IPS DF 19.7 (cell line): ENCODE measurements at places on chromosomes 5 and 9.

DNA sequence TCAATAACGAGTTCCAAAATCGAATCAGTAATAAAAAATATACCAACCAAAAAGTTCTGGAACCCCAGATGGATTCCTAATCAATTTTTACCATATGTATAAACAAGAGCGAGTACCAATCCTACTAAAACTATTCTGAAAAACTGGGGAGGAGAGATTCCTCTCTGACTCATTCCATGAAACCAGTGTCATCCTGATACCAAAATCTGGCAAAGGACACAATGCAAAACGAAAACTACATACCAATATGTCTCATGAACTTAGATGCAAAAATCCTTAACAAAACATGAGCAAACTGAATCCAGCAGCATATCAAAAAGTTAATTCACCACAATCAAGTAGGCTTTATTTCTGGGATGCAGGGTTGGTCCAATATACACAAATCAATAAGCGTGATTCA, 30.5 kb upstream of the MACIR start:
- DNase-seq: no peak

- no peak for DNase-seq
Measured at GRCh38 chr9:115369322-115369957, 251.5 kb upstream of the TNC start.

DNA sequence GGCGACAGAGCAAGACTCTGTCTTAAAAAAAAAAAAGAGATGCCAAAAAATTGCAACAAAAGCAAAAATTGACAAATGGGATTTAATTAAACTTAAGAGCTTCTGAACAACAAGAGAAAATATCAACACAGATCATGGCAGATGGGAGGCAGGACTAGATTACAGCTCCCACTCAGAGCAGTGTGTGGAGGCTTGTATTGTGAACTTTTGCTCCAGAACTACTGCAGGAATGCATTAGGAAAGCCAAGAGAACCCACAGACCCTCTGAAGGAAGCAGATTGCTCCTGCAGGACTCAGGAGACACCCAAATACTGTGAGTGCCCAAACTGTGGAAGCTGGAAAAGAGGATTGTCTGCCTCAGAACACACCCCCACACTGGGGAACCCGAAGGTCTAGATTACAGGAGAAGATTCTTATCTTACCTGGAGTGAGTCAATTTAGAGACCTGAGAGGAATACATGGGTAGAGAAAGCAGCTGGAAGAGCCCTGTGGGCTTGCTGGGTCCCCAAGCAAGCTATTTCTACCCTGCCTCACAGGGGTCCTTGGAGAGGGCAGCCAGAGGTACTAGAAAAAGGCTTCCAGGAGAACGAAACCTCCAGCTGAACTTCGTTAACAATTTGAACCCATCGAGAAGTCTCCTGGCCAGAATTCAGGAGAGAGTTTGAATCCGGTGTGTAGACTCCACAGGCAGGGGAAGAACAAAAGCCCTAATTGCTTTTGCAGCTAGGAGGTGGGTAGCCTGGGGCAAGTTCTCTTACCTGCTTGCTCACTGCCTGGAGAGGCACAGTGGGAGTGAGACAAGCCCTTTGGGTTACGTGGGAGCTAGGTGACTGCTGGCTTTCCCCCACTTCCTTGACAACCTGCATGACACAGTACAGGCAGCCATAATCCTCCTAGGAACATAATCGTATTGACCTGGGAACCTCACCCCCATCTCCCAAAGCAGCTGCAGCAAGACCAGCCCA, 593.4 kb upstream of the RGMB start:
- DNase-seq: no peak

DNA sequence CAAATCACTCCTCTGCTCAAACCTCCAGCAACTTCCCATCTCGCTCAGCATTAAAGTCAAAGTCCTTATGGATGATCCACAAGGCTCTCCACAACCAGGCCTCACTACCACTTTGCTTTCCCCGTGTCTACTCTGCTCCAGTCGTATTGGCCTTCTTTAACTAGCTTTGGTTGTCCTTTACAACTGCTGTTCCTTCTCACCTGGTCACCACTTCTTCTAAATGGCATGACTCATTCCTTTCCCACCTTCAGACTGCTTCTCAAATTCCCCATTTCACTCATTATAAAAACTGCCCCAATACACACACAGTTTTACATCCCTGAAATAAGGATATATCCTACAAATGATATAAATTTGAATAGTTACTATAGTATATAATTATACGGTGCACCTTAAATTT, 30.4 kb downstream of the CERT1 start:
- DNase-seq: no peak

DNA sequence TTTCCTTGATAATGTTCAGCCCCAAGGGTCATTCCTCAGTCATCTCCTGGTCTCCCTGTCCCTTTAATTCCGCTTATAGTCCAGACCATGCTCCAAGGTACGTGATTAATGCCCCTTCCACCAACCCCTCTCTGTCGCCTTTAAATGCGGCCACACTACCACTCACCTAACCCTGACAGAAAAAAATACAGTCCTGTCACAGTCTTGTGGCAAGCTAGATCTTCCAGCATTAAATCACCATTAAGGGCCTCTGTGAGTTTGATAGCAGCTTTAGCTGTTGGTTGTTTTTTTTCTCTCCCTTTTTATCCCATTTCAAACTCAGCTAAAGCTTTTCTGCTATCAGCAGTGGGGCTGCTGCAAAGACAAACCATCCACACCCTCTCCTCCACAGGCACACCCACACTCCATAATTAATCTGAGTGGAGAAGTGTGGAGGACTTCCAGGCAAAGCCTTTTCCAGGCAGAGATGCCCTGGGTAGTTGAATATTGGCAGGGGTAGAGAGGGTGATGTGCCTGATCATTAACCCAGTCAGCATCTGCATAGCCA, 522.7 kb upstream of the CLINT1 start:
- DNase-seq: no peak

DNA sequence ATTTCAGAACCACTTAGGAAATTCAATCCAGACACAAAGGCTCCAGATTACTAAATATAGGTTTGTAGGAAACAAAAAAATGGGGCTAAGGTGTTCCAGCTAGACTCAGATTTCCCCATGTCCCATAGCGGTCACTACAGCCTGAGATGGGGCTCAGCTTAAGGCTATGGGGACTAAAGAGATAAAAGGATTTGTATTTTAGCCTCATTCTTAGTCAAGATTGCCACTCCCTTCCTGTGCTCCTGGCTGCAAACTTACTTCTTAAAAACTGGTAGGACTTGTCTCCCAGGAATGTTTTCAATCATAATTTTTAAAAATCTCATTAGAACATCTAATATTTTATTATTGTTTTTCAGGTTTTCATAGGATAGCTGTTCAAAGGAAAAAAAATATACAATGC, 253.8 kb upstream of the DAB2 start:
- DNase-seq: no peak
